Lung (tissue), 17 donors: ENCODE measurements at places on chromosomes 5 and 9. TPM values are rescaled to one million over a fixed set of nuclear protein-coding genes. Genes with fewer than 3 reads are reported as not detected.
A peak's percentile ranks its signal among the peaks of the same experiment; 100 is the strongest.

GRCh38 chr9:128072144-128073021 lies 4.4 kb downstream of the SLC25A25 start:
- DNase-seq: peak; percentile 94

GRCh38 chr9:126397056-126397455 lies 70.4 kb downstream of the MVB12B start:
- no peak for DNase-seq

DNA sequence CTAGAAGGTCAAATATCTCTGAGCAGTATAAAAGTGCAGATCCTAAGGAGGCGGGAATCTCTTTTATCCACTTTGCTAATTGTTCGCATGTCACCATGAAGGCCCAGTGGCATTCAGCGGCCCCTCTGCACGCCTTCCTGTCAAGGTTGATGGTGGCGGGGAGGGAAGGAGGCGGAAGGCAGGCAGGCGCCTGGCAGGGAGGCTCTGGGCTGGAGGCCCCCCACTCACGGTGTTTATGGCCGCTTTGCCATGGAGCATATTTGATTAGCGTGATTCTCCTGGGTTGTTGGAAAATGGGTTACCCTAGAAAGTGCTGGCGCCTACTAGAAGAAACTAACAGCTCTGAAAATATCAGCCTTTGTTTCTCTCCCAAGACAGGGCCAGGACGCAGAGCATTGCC lies 209.6 kb downstream of the FSTL4 start:
- DNase-seq: no peak

GRCh38 chr5:72550595-72550994 lies 43.4 kb upstream of the ZNF366 start:
- DNase-seq: no peak

The SCGB3A2 gene
- polyA plus RNA-seq: 2,733 TPM

- peak; percentile 90 for DNase-seq
Observed at GRCh38 chr9:128098297-128099230, 29.0 kb downstream of the PTGES2 start.

- no peak for DNase-seq
Observed at GRCh38 chr5:177409043-177409801, at the start of gene F12. F12 (minus strand) TSS chr5:177409564; CDS start chr5:177409527, 37 bp downstream.

DNA sequence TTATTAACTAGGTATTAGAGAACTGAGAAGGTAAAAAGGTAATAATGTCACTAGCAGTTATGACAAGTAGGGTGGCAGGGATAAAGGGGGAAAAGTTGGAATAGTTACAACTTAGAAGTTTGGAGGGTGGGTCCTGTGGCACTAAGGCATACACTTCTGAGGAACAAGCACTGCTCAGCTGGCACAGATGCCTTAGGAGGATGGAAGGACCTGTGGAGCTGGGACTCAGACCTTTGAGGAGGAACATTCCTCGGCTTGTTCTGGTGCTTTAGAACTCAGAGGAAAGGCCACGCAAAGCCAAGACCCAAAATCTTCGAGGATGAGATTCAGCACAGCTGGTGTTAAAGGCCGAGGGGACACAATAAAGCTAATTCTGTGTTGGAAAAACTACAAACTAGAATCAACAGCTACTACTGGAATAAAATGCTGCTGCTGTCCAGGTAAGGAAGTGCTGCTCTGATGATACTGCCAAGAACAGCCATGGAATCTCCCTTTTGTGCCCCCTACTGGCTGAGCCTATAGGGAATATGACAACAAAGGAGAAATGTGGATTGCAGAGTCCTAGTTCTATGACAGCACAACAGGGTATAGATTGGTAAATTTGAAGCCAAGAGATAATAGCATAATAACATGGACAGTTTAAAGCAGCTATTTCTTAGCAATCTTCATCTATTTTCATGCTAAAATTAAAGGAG lies 126.7 kb downstream of the SLC25A46 start:
- DNase-seq: peak; percentile 45

DNA sequence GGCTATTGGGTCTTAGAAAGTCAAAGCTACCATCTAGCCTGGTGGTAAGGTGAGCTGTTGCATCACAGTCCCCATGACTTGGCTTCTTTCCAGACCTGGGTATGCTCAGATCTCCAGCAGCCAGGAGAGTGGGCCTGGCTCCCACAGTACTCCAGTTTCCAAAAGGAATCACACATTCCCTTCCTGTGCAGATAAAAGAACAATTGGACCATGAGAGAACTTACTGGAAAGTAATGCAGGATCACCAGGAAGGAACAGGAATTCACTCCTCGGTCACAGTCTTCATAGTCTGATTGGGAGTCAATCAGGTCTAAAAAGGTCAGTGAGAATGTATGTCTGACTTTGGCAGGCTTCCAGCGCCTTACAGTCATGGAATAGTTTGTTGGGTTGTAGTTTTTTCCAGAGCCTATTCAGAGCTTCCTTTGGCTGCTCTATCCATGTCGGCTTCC lies 47.8 kb upstream of the CD180 start:
- peak; percentile 55 for DNase-seq

DNA sequence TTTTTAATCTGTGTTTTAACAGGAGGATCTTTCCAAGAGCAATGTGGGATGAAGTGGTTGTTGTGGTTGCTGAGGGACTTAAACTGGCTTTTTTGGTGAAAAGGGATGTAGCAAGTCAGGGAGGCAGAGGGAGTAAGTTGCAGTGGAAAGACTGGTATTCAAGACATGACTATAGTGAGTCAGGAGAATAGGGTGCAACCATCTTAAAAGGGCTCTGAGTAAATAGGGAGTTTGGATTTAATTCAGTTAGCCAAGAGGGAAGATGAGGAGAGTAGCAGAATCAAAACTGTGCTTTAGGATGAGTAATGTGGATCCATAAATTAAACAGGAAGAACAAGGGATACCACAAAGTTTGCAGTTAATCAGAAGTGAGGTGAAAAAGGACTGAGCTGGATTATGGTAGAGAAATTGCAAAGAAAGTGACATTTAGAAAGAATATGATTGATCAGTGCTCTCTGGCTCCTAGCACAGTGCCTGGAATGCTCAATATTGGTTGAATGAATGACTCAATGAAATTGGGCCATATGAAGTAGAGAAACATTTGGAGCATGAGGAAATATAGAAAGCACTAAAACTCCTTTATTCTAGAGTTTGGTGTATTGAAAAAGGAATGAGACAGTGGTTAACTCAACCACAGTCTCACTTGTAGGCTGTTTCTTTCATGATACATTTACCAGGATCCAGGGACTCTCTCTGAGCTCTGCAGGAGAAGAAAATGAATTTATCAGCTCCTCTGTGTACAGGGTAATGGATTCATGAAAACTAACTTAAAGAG lies 5.1 kb downstream of the POLR3G start:
- DNase-seq: no peak

The IFNE gene
- polyA plus RNA-seq: not detected

DNA sequence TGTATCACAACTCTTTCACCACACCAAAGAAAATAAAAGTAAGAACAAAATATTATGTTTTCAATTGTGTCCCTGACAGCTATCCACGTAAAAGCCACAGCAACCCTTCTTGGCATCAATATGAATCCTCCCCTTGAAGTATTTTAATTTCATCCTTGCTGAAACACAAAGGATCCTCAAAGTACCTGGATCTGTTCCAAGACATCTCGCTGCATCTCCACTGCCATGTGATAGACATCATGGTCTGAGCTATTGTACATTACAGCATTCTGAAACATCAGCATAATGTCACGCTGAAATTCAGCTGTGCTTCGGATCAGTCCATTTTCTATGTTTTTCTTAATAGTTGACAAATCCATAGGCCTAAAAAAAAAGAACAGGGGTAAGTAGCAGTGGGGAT lies 17.7 kb downstream of the BRD8 start:
- no peak for DNase-seq

- DNase-seq: no peak
Observed at GRCh38 chr9:88224938-88225337, 86.7 kb upstream of the SPATA31C2 start.

GRCh38 chr5:138960145-138960692 lies 85.1 kb upstream of the LRRTM2 start:
- no peak for DNase-seq

DNA sequence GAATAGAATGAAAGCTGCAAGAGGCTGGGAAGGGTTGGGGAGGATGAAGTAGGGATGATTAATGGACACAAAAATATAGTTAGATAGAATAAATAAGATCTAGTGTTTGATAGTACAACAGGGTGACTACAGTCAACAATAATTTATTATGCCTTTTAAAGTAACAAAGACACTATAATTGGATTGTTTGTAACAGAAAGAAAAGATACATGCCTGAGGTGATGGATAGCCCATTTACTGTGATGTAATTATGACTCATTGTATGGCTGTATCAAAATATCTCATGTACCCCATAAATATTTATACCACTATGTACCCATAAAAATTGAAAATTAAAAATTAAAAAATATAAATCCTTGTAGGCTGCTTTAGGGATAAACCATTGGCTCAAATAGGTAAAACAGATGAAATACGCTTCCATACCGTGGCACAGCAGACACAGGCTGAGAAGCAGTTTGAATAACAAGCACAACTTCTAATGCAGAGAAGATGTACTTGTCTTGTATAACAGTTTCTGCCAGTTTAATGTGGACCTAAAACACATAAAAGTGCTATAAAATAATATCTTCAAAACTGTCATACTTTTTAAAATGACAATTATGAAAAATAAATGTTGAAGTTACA lies 34.9 kb downstream of the APBA1 start:
- DNase-seq: no peak

DNA sequence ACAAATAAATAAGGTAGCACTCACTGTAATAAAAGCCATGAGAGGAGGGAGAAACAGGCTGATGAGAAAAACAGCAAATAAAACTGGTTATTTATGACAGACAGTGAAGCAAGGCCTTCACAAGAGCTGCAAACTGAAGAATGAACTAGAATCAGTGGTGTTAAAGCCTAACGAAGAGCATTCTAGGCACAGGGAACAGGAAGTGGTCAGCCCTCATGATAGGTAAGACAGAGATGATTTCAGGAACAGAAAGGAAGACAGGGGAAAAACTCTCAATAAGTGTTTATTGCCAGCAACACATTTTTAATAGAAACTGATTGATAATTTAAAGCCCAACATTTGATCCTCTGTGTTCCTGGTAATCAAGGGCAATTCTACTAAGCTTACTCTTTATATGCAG lies 124.5 kb downstream of the EDIL3 start:
- DNase-seq: no peak

GRCh38 chr5:109989994-109990722 lies 300.4 kb downstream of the MAN2A1 start:
- DNase-seq: peak; percentile 11

The PCDHA1 gene
- polyA plus RNA-seq: 0.30 TPM

DNA sequence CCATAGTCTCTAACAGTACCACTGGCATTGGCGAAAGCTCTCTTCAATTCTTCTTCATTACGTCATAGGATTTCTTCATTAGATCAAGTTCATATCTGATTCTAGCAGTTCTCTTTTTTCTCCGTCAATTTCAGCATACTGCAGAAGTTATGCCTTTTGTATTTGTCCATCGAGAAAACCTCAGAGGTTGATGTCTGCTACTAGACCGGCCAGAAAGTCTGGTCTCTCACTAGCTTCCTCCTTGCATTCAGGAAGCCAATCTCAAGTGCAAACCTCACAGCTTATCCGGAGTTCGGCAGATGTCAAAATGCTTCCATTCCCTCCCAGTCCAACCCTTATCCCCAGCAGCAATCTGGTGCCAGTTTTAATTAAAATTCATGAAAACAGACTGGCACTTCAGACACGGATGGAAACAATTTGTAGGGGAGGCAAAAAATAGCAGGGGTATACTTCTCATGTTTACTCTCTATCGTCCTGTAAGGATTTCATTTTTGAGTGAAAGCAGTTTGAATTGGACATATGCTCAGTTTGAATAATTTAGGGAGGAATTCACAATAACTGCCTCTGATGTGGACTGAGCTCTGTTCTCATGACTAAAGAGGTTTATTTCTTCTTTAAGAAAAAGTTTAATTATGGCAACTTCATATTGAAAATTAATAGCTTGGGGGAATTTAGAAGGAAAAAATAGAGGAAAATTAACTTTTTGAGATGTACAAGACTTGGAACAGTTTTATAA lies 56.4 kb upstream of the TMC1 start:
- no peak for DNase-seq

DNA sequence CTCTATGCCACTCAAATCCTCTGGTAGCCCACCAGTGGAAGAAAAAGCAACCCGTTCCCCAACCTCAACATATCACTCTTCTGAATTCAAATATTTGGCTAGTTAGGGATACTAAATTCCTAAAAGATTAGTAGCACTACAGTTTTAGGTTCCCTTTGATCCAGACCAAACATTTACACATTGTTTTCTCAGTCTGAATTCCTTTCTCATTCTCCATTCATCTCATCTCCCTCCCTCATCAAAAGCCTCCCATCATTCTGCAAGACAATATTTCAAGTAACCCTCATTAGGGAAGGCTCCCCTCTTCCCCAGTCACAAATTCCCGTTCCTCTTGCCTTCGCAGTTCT lies 26.3 kb downstream of the ADAM19 start:
- no peak for DNase-seq

DNA sequence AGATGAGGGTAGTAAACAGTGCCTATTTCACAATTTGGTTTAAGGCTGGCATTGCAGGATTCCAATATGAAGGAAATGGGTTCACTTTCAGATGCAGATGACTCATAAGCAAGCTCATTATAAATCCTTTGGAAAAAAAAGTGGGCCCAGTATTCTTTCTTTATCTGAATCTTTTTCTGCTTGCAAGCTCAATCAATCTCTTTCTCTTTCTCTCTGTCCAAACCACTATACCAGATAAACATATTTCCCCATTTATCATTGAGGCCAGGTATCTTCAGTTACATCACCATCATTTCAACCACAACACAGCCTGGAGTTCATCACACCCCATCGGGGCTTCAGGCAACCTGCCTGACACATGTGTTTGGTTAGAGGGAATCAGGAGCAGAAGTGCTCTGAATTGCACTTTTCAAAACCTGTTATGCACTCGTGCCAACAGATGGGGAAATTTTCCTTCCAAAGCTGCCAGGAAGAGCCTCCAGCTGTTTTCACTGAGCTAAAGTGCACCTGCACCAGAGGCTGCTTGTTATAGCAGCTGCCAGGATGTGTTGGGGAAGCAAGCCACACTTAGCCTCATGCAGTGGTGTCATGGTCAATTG lies 30.0 kb upstream of the MAMDC2 start:
- peak; percentile 20 for DNase-seq

- no peak for DNase-seq
Observed at GRCh38 chr5:151846765-151847164, 75.0 kb downstream of the G3BP1 start.

GRCh38 chr9:116460026-116460425 lies 227.1 kb upstream of the TRIM32 start:
- no peak for DNase-seq
